Urinary bladder (tissue), 4 donors: ENCODE measurements at places on chromosomes 13 and 19. TPM values are rescaled to one million over a fixed set of nuclear protein-coding genes. Genes with fewer than 3 reads are reported as not detected.

Gene ZNF726
- 15.0 TPM for total RNA-seq

Gene PLPPR3
- total RNA-seq, result 2.1 TPM

Gene DKKL1
- not detected for total RNA-seq

Gene CGB3
- total RNA-seq, result not detected

Gene PALM
- 23.6 TPM for total RNA-seq

Gene RDH8
- not detected for total RNA-seq

Gene CD209
- 6.2 TPM for total RNA-seq

GRCh38 chr19:16319481-16319880, 5.1 kb upstream of the KLF2 start:
- no peak for DNase-seq

- no peak for DNase-seq
These were observed 2.9 kb upstream of the PPP1R37 start for GRCh38 chr19:45090034-45090433.

DNA sequence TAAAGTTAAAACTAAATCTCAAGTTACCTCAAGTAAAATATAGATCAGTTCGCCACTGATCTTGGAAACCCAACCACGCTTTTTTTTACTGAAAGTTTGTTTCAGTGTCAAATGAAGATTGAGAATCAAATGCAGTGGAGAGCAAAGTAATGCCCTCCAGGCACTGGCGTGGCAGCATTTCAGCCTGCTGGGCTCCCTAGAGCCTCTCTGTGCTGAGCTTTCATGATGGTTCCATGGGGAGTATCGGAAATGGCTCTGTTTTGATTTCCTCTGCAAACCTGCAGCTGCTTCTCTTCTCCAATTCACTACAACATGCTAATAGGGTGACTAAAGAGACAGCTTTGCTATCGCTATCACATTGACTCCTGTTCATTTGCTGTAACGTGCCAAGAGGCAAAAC, 141.6 kb downstream of the FGF14 start:
- no peak for DNase-seq

- DNase-seq, result no peak
These were observed 152.4 kb downstream of the TEX29 start for GRCh38 chr13:111472559-111473460.

- no peak for DNase-seq
These were observed 11.2 kb downstream of the ANO8 start for GRCh38 chr19:17323300-17323963.

DNA sequence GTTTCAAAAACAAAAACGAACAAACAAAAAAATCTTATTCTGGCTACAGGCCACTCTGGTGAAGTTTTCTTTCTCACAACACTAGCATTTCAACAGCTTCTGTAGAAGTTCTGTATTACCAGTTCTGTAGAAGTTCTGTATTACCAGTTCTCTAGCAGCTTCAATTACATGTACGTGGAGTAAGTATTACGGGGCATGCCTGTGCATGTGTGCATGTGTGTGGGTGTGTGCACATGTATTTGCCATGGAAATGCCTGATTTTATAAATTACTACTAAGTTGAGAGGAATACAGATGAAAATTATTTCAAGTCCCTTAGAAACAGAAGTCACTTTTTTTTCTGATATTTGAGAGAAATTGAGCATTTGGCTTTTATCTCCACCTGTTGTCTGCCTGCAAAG, 414.2 kb downstream of the FOXO1 start:
- DNase-seq, result no peak

GRCh38 chr19:50694815-50695145, 24.8 kb downstream of the SHANK1 start:
- no peak for DNase-seq

DNA sequence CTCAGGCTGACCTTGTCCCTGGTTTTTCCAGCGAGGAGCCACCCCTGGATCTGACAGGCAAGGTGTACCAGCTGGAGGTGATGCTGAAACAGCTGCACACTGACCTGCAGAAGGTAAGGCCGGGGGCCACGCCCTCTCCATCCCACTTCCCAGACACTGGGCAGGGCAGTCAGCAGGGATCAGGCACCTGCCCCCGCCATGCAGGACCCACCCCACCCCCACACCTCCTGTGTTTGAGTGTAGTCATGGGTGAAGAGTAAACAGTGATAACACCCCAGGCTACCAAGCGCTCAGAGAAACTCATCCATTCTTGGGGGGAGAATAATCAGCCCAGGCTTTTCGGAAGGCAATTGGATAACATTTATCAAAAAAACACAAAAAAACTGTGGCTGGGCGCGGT, 19.9 kb downstream of the DPF1 start:
- no peak for DNase-seq

- no peak for DNase-seq
These were observed 117.3 kb downstream of the RAB20 start for GRCh38 chr13:110444226-110444653.

- DNase-seq, result no peak
These were observed 6.1 kb downstream of the IL4I1 start for GRCh38 chr19:49890349-49891311.

DNA sequence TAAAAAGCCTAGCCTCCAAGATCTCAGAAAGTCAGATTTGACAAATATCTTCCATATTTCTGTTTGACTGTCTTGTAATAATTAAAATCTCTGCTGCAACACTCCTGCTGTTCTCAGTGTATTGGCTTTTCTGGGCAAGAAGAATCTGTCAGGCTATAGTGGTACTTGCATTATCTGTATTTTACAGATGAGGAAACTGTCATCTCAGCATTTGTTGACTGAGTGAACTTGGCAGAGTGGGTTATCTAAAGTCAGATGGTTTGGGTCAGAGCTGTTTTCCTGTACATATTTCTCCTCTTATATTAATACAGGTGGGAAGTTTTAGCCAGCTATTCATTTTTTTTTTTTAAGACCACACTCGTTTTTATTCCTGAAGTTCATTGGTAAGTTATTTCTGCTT, 1378.2 kb upstream of the PCDH20 start:
- no peak for DNase-seq

DNA sequence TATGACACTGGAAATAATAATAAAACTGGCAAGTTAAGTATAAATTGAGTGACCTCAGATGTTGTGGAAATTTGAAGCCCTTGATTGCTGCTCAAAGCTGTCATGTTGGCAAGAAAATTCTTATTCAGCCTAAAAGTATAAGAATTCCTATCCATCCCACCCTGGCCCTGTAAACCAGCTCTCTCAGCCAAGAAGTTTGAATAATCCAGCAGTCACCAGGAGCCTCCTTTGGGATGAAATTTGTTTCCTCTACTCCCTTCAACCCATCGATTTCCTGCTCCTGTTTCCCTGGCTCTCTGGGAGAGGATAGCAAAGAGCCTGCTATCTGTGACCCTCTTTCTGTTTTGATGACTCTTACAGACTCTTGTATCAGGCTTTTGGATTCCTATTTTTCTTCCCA, 169.3 kb downstream of the LHFPL6 start:
- no peak for DNase-seq

- no peak for DNase-seq
These were observed 3.5 kb upstream of the ZNF358 start for GRCh38 chr19:7512400-7512851.

GRCh38 chr13:20465218-20465879, 60.3 kb downstream of the CRYL1 start:
- DNase-seq, result no peak

DNA sequence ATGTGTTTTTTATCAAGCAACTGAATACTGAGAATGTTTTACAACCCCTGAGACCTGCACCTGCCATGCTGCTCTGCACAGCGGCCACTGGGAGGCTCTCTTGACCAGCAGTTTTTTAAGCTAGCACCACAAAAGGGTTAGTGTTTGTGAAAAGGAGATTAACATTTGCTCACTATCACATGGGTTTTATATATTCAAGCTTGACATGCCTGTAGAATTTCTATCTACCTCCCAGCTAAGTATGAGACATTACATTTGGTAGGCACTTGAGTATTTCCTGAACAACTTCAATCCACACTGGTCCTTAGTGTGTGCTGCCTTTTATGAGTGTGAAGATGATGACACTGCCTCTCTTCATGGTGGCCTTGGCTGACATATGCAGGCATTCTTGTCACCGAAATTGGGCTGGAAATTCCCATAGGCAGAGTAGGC, 1238.9 kb downstream of the UQCRFS1 start:
- no peak for DNase-seq
